Putamen (tissue), 1 donor: ENCODE measurements at places on chromosomes 13 and 19.
A peak's percentile ranks its signal among the peaks of the same experiment; 100 is the strongest.

GRCh38 chr13:28375250-28375930 lies 119.5 kb downstream of the FLT1 start:
- no peak for DNase-seq

DNA sequence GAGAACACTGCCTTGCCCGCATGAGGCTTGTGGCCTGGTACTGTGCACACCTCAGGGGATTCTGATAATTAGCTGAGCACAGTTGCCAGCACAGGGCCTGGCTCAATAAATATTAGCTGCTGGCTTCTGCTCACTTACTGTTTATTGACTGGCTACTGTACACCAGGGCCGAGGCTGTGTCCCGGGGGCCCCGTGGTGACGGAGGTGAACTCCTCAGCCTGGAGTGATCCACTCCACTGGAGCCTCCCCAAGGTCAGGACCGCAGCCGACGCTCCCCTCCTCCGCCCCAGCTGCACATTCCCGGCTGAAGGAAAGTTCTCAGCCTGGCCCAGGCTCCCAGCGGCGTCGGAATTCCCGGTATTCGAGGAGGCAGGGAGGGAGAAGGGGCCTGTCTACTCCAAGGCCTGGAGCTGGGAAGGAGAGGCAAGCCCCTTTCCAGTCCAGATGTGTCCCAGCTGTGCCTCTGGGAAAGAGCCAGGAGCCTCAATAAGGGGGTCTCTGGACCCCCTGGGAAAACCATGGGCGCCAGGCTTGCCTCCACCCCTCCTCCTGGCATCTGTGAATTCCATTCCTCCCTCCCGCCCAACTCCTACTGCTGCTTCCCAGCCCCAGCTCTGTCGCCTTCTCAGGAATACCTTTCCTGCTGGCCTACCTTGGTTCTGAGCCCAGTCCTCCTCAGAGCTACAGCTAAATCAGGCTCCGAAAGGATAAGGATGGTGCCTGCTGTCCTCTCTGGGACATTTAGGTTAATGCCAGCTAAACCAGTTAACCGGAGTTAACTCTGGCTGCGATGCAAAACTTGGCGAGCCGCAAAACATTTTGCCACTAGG lies 7.3 kb downstream of the RPS16 start:
- no peak for DNase-seq

DNA sequence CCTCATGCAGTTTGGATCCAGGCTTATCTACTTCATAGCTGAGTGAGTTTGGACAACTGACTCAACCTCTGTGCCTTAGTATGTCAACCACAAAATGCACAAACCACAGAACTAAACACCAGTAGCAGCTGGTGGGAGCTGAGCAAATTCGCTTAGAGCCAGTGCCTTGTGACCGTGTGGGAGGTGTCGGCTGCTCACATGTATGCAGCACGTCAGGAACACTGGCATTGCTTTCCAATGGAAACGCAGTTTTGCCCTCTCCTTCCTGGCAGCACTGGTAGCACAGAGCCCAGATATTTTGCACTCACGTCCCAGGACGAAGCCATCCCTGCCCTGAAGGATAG lies 8.3 kb upstream of the NTN5 start:
- DNase-seq: peak; percentile 58

DNA sequence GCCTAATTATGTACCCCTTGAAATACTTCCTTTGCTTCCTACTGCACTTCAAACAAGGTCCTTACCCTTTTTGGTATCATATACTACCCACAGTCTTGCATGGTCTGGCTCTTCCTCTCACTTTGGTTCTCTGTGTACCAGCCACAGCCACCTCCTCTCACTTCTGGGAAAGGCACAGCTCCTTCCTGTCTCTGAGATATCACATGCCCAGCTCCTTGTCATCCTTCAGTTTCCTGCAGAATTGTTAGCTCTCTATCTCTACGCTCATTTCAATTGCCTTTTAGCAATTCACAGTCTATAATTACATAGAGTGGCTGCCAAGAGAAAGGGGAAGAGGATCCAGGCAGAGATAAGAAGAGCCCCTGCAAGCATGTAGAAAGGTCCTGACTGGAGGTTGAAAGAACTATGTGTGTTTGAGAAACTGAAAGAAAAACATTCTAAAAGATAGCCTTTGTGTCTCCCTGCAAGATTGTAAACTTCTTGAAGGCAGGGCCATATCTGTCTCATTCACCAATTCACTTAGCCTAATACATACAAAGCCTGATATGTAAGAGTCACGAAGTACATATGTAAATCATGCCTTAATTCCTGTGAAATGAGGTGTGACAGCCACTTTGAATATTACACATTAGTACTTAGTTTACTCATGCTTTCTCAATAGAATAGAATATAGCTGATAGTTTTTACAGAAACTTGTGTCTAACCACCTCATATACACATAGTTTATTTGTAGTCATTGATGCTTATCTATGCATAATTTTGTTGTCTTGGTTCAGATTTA lies 933.1 kb downstream of the DIAPH3 start:
- no peak for DNase-seq

- peak; percentile 72 for DNase-seq
Observed at GRCh38 chr13:39765801-39766463, 110.5 kb downstream of the COG6 start.

DNA sequence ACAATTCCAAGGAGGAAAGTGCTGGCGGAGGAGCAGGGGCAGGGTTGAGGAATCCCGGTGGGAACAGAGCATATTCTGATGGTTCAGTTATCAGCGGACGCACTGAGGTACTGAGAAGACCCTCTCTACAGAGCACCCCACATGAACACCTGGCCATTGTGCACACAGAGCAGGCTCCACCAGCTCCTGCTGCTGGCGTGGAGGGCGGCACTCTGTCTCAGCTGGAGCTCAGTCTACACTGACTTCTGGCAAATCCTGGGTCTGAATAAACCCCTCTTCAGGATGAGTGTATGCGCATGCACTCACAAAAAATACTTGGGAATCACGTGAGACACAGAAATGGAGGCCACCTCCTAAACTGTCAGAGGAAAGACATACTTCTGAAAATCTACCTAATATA lies 114.4 kb upstream of the IRS2 start:
- DNase-seq: no peak

GRCh38 chr19:4134351-4134750 lies 10.4 kb upstream of the MAP2K2 start:
- DNase-seq: no peak

DNA sequence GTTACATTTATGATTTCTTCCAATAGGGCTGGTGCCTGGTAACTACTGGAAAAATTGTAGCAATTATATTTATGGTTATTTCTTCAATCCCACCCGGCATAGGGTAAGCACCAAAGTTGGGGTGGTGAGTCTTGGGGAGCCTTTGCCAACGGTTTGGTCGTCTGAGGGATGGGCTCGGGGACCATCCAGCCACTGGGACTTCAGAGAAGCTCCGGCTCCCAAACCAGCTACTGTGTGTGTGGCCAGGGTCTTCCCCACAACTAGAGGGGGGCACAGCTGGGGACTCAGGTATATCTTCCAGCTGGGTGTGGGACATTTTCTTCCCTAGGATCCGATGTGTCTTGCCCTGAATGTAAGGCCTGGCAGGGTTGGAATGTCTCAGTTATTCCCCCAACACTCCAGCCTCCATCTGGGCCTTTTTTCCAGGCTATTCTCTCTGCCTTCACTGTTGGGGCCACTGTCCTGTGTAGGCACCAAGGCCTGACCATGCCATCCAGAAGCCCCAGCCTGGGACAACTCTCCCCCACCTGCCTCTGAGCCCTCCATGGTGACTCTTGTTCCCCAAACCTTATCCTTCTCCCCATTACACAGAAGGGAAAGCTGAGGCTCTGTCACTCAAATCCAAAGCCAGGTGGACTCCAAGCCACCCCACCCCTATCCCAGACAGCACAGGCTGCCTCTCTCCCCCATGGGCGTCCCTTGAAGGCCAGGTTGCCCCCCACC lies 1.1 kb upstream of the IFI30 start:
- DNase-seq: no peak

DNA sequence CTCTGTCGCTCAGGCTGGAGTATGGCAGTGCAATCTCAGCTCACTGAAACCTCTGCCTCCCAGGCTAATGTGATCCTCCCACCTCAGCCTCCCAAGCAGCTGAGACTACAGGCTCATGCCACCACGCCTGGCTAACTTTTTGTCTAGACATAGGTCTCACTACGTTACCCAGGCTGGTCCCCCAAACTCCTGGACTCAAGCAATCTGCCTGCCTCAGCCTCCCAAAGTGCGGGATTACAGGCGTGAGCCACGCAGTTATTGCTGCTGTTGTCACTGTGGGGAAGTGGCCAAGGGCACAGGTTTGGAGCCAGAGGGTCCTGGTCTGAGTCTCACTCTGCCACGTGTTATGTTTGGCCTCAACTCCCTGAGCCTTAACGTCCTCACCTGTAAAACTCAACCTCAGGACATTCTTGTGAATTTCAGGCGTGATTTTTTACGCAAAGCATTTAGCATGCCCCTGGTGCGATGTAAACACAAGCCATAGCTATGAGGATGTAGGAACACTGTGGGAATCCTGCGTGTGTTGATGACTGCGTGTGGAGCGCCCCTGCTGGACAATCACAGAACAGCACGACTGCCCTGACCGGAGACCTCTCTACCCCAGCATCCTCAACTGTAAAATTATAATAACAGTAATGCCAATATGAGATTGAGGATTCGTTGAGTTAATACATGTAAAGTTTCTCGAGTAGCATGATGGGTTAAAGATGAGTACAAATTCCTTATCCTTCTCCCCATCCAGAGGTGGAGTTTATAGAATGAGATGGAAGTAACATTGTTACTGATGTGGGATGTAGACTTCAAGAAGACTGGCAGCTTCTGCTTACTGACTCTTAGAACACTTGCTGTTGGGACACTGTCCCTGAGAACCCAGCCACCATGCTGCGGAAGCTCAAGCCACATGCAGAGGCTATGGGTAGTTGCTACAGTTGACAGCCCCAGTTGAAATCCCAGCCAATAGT lies 41.8 kb upstream of the PNMA8B start:
- no peak for DNase-seq

DNA sequence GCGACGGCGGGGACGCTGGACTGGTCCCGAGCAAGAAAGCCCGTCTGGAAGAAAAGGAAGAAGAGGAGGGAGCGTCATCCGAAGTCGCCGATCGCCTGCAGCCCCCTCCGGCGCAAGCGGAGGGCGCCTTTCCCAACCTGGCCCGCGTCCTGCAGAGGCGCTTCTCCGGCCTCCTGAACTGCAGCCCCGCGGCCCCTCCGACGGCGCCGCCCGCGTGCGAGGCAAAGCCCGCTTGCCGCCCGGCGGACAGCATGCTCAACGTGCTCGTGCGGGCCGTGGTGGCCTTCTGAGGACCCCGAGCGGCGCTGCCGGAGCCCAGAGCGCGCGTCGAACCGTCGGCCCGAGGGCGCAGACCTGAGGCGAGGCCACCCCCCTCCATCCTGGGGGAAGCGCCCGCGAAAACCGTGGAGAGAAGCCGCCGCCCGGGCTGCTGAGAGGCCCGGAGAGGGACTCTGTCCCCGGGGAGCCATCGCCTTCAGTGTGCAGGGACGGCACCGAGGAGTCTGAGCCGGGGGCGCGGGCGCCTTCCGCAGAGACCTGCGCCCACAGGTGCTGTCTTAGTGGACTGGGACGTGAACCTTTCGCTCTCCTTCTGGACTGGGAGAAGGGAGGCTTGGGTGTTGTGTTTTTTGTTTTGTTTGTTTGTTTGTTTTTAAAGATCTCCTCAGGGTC lies 3.5 kb downstream of the IER2 start:
- no peak for DNase-seq

DNA sequence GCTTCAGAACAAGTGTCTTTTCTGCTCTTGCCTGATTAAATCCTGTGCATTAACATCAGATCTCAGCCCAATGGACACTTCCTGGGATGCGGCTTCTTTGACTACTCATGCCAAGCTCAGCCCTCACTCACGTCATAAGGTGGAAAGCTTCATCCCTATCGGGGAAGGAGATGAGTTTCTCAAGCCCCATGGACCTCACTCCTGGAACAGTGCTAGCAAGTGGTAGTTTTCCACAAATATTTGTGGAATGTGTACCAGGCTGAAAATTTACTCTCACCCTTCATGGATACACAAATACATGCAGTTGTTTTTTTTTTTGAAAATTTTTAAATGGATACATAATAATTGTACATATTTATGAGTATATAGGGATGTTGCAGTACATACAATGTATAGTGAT lies 34.6 kb upstream of the FARP1 start:
- no peak for DNase-seq

- no peak for DNase-seq
Observed at GRCh38 chr19:640161-640558, 481 bp downstream of the FGF22 start.

DNA sequence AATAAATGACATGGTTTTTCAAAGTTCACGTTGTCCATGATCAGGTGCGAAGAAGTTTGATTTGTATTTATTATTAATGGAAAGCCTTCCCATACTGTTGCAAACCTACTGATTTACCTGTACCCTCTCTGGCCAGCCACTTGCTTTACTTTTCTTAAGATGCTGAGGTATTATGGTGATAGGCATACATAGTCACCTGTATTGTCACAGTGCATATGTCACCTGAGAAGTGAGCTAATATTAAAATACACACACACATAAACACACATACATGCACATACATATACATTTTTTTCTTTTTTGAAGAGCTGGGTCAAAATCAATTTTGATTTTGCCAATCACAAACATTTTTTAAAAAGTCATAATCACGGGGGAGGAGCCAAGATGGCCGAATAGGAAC lies 72.1 kb downstream of the RNASEH2B start:
- no peak for DNase-seq

DNA sequence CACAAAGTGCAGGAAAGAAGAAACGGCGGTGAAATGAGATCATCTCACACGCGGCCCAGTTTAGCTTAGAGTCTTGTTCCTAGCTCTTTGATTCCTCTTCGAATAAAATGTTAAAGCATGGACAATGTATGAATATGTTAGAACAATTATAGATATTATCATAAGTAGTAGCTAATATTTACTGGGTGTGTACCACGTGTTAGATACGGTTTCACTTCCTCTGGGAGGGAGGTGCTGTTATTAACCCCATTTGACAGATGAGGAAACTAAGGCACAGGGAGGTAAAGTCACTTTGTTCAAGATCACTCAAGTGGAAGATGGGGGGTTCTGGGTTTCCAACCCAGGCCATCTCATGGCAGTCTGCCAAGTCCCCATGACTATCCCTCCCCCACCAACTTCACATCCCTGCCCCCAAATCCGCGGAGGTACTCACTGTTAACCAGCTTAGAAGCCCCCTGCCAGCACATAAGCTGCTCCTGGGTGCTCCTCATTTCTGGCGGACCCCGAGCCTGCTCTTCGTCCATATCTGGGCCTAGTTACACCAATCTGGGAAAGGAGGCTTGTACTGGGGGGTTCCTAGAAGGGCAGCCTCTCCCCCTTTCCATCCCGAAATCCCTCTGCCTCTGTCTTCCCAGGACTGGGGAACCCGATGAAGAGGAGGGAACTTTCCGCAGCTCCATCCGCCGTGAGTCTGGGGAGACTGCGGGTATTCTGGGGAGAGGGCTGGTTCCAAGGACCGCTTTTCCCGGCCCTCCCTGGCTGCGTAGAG lies 1.0 kb upstream of the FXYD7 start:
- no peak for DNase-seq
